ENCODE measurements at places on chromosomes 13 and 19.

DNA sequence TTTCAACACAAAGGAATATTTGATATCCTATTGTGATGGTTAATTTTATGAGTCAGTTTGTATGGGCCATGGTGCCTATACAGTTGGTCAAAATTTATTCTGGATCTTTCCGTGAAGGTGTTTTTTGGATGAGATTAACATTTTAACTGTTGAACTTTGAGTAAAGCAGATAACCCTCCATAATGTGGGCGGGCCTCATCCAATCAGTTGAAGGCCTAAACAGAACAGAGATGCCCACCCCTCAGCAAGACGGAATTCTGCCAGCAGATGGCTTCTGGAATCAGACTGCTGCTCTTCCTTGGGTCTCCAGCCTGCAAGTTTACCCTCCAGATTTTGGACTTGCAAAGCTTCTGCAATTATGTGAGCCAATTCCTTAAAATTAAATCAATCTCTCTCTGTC lies 16.0 kb downstream of the CSNK1A1L start:
- no peak for DNase-seq

GRCh38 chr13:51623473-51623872 lies 39.2 kb downstream of the WDFY2 start:
- DNase-seq: no peak

- DNase-seq: no peak
These were observed 14.3 kb downstream of the GAS6 start for GRCh38 chr13:113849546-113849945.

DNA sequence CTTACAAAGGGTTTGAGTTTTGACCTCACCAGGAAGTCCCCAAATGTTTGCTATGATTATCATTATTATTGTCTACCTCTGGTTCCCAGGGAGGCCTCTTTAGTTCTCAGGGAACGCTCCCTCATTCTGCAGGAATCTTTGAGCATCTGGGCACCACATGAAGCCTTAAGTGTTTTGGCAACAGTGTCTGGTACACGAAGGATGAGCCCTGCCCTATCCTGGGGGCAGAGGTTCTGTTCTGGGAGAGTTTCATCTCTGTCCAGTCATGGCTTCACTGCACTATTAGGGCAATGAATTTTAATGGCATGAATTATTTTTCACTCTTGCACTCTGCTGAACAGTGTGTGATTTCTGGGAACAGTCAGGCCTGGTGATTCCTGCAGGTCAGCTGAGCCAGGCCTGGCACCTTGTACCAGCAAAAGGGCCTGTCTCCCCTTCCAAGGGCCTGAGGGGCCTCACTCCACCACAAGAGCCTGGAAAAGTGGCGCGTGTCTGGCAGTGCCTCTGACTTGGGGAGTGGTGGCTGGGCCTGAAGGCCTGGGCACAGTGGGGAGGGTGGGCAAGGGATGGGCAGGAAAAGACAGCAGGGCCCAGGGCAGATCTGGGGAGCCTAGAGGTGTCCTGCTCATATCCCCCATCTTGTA lies 4.6 kb downstream of the FAM187B start:
- no peak for DNase-seq

GRCh38 chr13:70391678-70392077 lies 283.4 kb upstream of the KLHL1 start:
- no peak for DNase-seq

DNA sequence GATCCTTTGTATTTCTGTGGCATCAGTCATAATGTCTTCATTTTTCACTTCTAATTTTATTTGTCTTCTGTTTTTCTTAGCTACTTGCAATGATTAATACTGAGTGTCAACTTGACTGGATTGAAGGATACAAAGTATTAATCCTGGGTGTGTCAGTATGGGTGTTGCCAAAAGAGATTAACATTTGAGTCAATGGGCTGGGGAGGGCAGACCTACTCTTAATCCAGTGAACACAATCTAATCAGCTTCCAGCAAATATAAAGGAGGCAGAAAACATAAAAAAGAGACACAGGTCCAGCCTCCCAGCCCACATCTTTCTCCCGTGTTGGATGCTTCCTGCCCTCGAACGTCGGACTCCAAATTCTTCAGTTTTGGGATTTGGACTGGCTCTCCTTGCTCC lies 640.9 kb upstream of the MIR17HG start:
- peak; percentile 25 for DNase-seq

DNA sequence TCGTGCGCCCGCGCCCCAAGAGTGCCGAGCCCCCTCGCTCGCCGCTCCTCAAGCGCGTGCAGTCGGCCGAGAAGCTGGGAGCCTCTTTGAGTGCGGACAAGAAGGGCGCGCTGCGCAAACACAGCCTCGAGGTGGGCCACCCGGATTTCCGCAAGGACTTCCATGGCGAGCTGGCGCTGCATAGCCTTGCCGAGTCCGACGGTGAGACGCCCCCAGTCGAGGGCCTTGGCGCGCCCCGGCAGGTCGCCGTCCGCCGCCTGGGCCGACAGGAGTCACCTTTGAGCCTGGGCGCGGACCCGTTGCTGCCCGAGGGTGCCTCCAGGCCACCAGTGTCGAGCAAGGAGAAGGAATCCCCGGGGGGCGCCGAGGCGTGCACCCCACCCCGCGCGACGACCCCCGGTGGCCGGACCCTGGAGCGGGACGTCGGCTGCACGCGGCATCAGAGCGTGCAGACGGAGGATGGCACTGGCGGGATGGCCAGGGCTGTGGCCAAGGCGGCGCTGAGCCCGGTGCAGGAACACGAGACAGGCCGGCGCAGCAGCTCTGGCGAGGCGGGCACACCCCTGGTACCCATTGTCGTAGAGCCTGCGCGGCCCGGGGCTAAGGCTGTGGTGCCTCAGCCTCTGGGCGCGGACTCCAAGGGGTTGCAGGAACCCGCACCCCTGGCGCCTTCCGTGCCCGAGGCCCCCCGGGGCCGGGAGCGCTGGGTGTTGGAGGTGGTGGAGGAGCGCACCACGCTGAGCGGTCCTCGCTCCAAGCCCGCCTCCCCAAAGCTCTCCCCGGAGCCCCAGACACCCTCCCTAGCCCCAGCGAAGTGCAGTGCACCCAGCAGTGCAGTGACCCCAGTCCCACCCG lies 7.1 kb downstream of the DNASE2 start:
- DNase-seq: peak; percentile 39
